Effector CD8-positive, alpha-beta T cell (primary cell): ENCODE measurements at places on chromosomes 5 and 9.

DNA sequence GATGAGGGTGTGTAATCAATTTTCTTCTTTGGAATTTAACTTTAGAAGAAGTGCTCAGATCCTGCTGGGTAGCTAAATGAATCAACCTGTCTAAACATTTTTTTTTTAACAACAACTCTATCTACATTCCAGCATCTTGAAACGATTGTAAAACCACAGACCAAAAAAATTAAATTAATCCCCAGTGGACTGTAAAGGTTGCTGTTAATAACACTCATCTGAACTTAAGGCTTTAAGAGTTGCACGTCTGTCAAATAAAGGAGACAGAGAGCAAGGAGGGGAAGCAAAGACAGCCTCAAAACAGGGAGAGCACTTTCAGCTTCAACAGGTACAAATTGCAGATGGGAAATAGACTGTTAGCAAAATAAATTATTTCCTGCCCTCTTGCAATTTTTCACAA, 548.5 kb downstream of the DTWD2 start:
- no peak for DNase-seq

DNA sequence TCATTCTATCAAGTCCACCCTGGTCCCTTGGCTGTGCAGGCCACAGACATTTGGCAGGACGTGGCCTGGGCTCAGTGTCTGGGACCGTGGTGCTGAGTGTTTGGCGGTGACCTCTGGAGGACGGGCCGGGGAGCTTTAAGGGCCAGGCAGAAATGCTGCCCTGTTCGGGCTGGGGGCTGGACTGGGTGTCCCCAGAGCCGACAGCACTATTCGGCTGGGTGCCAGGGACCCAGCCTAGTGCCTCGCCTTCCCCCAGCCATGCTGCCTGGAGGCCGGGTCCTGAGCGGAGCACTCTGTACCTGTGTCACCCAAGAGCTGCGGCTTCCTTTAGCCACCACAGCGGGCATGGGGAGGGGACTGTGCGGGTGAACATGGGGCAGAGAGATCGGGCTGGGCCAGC, 40.4 kb downstream of the COL5A1 start:
- DNase-seq: no peak

- DNase-seq: no peak
These were observed 7.3 kb downstream of the PPP3R2 start for GRCh38 chr9:101587332-101588043.

- no peak for DNase-seq
These were observed 299.0 kb upstream of the MSX2 start for GRCh38 chr5:174425271-174425963.

DNA sequence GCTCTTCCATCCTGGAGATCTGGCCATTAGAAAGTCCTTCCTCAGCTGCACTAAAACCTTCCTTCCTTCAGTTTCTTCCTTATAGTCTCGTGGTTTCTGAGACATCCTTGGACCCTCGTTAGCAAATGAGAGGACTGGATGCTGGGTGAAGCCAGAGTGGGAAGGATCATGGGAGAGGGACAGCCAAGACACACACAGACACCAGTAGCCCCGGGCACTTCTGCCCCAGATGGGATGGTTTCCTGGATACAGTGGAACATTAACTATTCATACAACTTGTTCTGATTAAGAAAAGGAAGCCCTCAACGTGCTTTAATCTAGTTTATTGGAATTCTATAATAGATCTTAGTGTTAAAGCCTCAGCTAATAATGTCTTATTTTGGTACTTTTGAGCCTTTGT, 125.5 kb downstream of the SEC61B start:
- no peak for DNase-seq

- no peak for DNase-seq
These were observed 58.5 kb downstream of the MLANA start for GRCh38 chr9:5949103-5949699.

DNA sequence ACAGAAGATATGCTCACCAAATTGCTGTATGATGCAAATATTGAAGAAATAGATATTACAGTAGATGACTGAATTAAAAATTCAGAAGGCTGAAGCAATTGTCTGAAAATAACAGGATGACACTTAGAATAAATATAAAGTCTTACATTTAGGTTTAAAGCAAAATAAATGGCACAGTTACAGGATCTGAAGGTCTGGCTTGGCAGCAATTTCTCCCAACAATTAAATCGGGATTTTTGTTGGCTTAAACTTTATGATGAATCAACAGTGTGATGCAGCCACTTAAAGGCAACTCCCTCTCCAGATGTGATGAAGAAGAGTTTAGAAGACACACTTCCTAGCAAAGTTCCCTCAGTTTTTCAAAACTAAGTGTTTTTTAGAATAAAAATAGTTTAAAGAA, 80.5 kb downstream of the NREP start:
- no peak for DNase-seq

DNA sequence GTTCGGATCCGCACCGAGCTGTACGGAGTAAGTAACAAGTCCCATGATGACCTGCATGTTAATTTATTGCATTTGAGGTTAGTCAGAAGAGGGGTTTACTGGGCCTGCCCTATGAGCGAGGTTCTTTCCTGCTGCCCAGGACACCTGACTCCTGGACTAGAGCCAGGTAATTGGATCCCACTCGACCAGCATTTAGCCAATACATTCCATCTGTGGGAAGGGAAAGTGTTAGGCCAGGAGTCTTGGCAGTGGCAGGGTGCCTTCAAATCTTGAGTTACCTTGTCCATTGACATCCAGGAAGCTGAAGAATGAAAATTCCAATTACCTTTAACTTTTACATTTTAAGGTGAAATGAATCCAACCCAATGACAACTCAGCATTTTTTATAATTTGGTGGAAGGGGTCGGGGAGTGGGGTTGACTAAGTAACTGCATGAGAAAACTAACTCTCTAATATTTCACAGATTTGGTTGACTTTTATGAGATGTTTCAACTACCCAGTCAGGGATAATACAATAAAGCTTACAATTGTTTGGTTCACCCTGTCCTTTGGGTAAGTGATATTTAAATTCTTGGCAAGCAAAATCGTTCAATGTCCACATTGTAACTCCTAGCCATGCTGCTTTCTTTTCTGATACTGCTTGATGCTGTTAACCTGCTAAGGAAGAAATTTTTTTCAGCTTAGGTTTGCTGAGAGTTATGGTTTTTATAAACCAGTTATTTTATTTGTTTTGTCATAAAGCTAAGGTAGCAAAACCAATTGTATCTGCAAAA, 111.6 kb upstream of the IQGAP2 start:
- DNase-seq: no peak

- DNase-seq: no peak
These were observed 100.7 kb upstream of the TRPC7 start for GRCh38 chr5:136466041-136466415.

- DNase-seq: no peak
These were observed 30.5 kb downstream of the MRPL36 start for GRCh38 chr5:1769017-1769640.

- DNase-seq: no peak
These were observed 41.1 kb upstream of the LHFPL2 start for GRCh38 chr5:78689540-78690252.

DNA sequence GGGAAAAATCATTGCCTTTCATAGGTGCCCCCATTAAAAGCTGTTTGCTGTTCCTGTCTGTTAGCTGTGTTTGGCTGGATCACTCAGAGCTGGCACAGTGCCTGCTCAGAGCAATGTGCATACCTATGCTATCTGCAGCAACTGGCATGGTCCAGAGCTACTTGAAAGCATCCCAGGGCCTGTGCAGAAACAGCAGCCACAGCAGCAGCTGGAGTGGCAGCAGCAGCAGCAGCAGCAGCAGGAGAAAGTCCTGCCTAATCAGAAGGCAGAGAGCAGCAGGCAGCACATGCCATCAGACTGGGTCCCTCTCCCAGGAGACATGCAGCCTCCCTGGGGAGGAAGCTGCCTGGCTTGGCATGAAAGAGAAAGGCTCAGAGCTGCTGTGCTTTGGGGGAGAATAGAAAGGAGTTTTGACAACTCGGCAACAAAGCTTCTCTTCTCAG, 243.8 kb upstream of the WWC1 start:
- DNase-seq: no peak

DNA sequence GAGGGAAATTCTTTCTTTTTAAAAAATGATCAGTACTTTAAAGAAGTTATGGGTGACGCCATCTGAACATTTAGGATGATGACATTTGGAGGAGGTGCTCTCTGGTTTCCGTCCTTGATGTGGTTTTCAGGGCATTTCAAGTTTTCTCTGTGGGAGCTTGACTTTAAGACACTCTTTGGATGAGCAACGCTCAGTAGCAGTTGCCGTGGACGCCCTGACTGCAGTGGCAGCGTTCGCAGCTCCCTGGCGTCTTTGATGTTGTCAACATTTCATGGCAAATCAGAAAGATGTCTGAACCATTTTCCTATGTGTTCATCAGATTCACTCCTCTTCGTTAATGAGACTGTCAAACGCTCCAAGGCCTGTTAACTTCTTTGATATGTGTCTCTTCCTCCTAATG, 86.1 kb downstream of the ZNF354C start:
- DNase-seq: no peak

- no peak for DNase-seq
These were observed 13.8 kb downstream of the AK8 start for GRCh38 chr9:132864277-132864676.

- no peak for DNase-seq
These were observed 113.6 kb downstream of the EFNA5 start for GRCh38 chr5:107557051-107557658.
